ENCODE measurements at places on chromosomes 12 and 14.

GRCh38 chr12:50017641-50018040 is 7.7 kb downstream of the RACGAP1 start:
- no peak for DNase-seq

DNA sequence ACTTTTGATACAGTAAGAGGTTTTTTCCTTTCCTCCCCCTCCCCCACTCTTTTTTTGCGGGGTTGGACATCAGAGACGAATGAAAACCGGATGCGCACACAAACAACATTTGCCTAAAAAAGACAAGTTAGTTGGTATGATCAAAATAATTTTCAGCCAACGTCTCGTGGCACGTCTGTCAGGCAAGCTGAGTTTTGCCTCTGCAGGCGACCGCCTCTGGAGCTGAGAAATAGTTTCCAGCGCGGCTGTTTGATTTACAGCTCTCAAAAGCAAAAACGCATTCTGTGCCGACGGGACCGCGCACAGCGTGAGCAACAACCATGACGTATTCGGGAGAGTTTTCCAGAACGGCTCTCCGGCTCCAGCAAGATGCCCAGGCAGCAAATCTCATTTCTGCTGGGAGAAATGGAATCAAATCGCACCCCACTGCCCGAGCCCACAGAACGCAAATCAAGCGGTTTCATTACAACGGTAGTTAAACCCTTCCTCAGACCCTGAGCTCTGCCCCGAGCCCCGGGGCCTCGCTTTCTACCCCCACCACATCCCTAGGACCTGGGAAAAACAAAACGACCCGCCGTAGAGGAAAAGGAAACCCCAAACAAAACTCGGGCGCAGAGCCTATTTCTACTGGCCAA is 14.2 kb upstream of the CALM1 start:
- no peak for DNase-seq

DNA sequence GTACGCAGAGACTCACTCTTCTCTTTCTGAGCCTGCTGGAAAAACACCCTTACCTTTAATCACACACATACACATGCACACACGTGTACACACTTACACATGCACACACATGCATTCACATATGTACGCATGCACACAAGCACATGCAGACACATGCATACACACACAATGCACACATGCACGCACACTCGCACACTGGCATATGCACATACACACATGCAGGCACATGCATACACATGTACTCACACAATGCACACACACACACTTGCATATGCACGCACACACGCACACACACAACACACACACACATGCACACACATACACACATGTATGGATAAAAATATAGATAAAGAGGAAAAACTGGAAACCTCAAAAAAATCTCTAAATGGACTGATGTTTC is 249.0 kb downstream of the GLT1D1 start:
- no peak for DNase-seq

- DNase-seq, result no peak
These were observed 47.9 kb upstream of the DBX2 start for GRCh38 chr12:45098766-45099165.

DNA sequence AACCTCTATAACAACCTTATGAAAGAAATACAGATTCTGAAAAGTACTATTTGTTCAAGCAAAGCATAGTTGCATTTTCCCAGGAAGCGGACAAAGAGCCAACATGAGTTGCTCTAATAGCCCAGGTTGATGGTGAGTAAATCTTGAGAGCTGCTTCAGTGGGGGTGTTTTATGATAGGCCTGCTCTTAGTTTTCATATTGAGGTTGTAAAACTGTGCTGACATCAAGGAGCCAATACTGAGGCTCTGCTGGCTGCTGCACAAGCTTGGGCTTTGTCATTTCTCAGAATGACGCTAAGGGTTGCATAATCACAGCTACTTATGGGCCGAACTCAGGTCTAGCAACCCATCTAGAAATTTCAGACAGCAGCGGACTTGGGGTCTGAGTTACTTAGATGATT is 11.5 kb downstream of the TBC1D30 start:
- no peak for DNase-seq

DNA sequence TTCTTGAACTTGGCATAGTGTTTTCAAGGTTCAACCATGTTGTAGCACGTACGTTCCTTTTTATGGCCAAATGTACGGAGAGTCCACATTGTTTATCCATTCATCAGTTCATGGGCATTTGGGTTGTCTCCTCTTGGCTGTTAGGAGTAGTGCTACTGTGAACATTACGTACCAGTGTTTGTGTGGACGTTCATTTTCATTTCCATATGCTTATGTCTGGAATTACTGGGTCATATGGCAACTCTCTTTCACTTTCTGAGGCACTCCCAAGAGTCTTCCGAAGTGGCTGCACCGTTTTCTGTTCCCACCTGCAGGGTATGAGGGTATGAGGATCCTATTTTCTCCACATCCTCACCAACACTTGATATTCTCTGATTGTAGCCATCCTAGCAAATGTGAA is 49.1 kb upstream of the TSPAN9 start:
- DNase-seq, result no peak

- no peak for DNase-seq
These were observed 23.6 kb downstream of the IRF2BPL start for GRCh38 chr14:77004711-77005460.

- DNase-seq, result no peak
These were observed 3.8 kb downstream of the AQP6 start for GRCh38 chr12:49976557-49976956.

GRCh38 chr14:62663456-62663821 is 381.8 kb downstream of the KCNH5 start:
- no peak for DNase-seq

- no peak for DNase-seq
These were observed 2.5 kb upstream of the LALBA start for GRCh38 chr12:48572326-48572725.

GRCh38 chr12:52838609-52839435 is 4.7 kb upstream of the KRT79 start:
- DNase-seq, result no peak

DNA sequence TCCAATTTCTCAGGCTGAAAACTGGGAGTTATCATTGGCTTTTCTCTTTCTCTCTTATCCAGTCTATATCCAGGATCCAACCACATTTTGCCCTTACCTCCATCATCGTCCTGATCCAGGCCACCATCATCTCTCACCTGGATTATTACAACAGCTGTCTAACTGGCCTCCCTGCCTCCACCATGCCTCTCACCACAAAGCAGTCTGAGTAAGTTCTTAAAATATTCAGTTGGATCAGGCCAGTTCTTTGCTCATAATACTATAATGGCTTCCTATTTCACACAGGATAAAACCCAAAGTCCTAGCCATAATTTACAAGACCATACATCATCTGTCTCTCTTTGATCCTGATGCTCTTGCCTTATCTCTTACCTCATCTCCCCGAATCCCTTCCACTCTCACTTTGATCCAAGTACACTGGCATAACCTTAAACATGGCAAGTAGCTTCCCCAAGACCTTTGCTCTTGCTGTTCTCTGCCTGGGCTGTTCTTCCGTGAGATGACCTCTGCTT is 133.4 kb upstream of the RAP1B start:
- no peak for DNase-seq

GRCh38 chr14:51442513-51443175 is 202.6 kb downstream of the TMX1 start:
- no peak for DNase-seq

DNA sequence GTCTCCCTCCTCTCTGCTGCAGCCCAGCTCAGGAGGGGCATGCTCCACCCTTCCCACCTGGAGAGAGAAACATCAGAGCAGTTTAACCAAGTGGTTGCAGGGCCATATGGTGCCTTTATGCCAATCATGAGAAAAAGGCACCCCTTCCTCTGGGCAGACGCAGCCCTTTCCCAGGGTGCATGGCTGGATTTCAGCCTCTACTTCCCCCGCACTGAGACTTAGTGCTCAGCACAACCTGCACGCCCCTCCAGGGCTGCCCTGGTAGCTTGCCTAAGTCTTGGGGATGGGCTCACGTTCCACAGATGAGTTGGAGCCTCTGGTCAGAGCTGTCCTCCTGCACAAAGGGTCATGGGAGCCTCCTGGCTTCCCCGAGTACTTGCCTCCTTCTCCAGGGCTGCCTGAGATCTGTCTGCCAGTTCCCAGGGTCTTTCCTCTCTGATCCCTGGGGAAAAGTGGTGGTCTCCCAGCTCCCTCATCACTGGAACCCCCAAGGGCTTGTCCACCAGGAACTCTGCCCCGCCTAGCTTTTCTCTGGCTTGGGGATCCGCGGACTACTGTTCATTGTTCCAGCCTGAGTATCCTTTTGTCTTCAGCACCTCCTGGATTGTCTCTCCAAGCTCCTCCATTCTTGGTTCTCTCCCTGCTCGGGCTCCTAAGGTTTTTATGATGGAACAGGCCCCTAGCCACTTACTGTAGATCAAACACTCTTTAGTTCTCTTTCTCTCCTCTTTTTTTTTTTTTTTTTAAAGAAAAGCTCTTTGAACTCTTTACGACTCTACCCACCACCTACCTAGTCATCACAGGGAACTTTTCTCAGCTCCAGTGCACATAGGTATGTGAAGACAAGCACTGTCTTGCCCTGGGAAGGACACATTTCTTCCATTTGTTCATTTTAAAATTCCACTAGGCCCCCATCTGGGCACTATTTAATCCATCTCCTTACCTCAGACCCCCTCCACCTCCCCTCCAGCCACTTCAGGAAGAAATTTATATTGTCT is 6.1 kb upstream of the KRT74 start:
- no peak for DNase-seq

DNA sequence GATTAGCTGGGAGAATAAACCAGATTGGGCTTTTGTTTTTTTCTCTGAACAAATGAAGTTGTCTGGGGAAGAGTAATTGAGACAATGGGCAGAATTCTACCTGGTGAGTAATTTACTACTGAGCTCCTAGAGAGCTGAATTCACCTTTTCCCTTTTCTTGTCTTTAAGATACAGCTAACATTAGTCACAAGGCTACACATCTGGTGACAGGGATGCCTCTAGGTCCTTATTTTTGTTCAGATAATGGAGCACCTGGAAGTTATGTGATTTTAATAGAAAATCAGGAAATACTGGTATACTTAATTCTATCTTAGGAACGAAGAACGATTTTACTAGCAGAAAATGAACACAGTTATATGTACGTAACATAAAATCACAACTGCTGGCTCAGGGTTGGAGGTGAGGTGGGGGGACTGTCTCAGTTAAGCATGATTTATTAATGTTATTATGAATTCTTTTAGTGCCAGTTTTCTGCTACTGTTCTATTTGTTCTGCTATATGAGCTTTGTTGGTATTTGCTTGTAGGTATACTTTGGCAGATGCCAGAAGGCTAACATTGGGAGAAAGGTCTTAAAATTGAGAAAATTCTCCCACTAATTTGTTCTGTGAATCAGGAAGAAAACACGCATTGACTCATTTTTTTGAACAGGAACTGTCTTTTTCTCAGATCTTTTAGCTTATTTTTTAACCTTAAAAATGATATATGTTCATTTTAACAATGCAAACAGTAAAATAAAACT is 482.7 kb upstream of the RGS6 start:
- no peak for DNase-seq

DNA sequence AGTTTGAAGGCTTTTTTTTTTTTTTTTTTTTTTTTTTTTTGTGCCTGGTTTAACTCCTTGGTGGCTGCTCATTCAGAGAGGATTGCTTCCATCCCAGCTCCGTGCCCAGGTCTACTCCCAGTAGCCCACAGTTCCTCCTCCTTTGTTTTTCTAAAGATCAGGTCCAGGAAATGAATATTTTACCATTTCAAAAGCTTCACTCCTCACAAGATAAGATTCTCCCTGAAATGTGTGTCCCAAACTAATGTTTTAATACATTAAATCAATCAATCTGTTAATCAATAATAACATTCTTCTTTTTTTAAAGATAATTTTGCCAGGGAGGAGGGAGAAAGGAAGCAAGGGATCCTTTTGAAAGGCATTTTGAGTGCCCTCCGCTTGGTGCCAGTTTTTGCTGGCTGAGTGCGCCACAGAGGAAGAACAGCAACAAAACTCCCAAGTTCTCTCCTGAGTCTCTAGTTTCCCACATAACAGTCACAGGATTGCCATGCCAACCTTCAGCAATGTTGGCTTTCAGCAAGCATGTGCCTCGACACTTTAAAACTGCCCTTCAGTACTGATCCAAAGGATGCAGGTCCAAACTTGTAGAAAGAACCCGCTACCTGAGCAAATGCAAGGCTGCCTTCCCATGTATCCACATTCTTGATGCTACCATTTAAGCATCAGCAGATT is 99.2 kb downstream of the RMST start:
- DNase-seq, result no peak

GRCh38 chr12:113439606-113440030 is 17.4 kb downstream of the SDSL start:
- no peak for DNase-seq

DNA sequence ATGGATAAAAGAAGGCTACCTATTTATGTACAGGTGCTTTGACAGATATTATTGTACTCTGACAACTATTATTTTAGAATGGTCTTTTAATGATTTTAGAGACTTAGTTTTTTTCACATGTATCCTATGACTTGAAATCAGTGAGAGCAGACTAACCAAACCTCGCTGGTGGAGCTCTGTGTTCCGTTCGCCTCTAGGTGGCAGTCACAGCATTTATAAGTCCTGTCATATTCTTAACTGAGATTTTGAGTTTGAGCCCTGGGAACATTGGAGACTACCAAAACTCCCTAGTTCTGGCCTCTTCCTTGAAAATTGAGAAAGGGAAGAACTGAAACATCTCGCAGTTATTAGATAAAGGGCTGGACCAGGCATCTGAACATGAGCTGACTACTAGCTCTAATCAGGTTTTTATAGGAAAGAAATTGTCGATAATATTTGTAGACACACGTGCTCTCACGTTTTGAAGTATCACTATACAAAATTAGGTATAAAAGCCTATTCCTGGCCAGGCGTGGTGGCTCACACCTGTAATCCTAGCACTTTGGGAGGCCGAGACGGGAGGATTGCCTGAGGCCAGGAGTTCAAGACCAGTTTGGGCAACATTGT is 48.3 kb downstream of the TTLL5 start:
- peak; percentile 36 for DNase-seq

DNA sequence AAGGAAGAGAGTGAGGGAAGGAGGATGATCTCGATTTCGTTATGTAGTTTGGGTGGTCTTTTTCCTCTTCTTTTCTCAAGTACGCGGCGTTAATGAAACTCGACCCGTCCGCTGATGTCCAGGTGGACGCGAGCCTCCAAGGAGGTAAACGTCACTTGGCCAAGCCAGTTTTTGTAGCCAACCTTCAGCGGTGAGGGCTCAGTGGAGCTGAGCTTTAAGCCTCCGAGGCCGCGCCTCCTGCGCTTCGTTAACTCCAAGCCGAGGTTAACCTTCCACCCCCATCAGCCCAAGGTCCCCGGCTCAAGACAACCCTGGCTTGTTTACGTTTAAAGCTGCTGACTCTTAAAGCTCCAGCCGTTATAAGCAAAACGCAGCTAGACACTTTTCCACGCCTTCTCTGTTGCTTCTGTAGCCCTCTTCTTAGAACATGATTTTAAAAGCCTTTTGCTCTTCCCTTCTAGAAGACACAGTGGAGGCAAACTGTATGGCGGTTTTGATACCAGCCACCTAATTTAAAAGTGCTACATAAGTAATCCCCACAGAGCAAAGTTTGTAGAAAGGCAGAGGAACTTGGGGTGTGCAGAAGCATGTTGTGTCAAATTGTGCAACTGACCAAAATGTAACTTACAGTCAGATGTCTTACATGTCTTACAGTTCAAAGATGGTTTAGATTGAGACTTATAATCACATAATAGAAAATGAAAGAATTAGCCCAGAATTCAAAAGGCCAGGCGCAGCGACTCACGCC is 923 bp upstream of the ITPR2 start:
- DNase-seq, result peak; percentile 47

GRCh38 chr14:21240417-21240816 is 28.8 kb downstream of the HNRNPC start:
- DNase-seq, result no peak
